CD4-positive, CD25-positive, alpha-beta regulatory T cell (primary cell): ENCODE measurements at places on chromosomes 7 and 10.

DNA sequence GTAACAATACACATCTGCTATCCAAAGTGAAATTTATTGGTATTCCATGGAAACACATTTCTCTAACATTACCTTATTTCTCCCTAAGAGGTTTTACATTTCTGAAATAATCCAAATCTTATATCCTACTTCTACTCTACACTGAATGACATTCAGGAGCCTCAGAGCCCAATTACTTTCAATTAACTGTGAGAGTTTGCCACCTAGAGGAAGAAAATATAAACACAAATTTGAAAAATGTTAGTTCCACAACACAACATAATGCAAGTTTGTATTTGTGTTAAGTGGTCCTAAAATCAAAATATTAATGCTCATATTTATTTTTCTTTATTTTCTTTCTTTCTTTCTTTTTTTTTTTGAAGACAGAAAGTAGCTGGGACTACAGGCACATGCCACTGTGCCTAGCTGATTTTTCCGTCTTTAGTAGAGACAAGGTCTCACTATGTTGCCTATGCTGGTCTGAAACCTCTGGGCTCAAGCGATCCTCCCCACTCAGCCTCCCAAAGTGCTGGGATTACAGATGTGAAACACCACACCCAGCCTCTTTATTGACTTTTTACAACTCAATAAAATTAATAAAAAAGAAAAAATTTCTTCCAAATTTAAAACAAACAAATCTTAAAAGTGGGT is 46.0 kb downstream of the ATAD1 start:
- H3K4me3 ChIP-seq, result no peak overlapping the region
- no peaks in the 10 kb centered on the region for H3K4me1 ChIP-seq
- H3K36me3 ChIP-seq, result peaks cover 52% of the 10 kb centered on the region
- no peak overlapping the region for H3K27ac ChIP-seq
- H3K27me3 ChIP-seq, result no peaks in the 10 kb centered on the region

- no peak overlapping the region for H3K27ac ChIP-seq
- H3K27me3 ChIP-seq, result peaks cover 7% of the 10 kb centered on the region
- no peaks in the 10 kb centered on the region for H3K4me1 ChIP-seq
- H3K4me3 ChIP-seq, result no peak overlapping the region
Measured at GRCh38 chr7:87113077-87113476, 39.2 kb upstream of the DMTF1 start.

- H3K27ac ChIP-seq, result no peak overlapping the region
- H3K36me3 ChIP-seq, result no peaks in the 10 kb centered on the region
- no peaks in the 10 kb centered on the region for H3K27me3 ChIP-seq
Measured at GRCh38 chr10:381805-382204, 246.6 kb downstream of the ZMYND11 start.

DNA sequence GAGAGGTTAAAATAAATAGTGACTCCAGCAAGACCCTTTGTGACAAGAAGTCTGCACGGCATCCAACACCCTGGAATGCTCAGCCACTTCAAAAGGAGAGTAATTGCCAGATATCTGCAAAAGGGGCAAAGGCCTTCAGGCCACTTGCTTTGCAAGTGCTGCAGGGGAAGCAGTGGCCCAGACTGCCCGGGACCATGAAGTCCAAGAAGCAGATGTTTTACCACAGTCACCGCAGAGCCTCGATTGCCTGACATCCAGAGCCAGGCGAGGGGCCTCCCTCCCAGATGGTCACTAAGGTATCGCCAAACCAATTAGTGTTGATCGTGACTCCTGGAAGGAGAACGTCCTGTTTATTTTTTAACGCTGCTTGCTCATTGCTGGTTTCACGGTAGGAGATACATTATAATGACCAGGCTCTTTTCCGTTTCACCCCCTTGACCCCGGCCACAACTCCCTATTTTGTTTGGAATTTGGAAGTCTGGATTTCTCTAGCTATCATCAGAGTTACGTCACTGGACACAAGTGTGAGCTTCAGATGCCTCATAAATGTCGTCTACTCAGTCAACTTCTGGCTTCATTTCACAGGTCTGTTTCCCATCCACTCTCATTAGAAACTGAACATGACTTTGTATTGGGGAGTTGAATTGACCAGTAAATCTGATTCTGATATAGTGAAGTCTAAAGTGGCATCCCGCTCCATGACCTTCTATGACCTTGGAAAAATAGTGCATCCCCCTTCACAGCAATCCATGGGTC is 276.2 kb downstream of the WDR11 start:
- no peak for DNase-seq
- H3K27me3 ChIP-seq, result no peaks in the 10 kb centered on the region
- no peaks in the 10 kb centered on the region for H3K36me3 ChIP-seq
- H3K4me3 ChIP-seq, result no peak overlapping the region
- no peak overlapping the region for H3K27ac ChIP-seq

DNA sequence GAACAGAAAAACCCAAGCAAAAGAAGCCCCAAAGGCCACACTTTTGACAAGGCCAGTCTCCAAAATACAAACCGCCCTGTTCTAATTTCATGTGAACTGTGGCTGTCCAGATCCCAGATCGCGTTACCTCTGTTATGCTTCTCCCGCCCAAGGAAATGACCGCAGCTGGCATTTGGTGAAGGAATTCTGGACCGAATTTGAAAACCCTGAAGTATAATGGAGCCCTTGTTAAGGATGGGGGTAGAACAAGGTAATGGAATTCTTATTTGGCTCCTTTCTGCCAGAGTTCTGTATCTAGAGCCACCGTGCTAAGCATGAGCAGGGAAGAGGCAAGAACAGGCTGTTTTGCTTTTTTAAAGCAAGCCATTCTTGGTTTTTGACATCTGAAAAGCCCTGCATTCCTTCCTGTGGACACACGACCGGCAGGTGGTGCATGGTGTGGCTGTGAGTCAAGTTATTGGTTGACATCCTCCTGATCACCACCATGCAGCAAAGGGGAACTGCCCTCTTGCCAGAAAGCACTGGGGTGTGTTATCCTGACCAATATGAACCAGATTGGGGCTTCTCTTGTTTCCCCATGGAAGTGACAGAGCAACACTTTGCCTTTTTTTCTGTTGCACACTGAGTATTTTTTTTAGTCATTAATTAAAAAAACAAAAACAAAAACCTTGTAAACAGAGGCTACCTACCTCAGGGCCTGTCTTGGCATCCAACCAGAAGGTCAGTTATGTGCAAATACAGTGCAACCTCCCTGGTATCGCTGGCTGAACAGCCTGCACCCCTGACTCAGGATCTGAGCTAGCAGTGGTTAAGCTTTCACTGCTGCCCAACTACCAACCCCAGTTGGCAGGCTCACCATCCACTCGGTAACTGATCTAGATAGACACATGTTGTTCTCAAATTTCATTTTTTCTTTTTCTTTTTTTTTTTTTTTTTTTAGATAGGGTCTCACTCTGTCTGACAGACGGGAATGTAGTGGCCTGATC is 14.2 kb downstream of the UCMA start:
- H3K36me3 ChIP-seq, result no peaks in the 10 kb centered on the region
- H3K4me1 ChIP-seq, result no peaks in the 10 kb centered on the region
- no peaks in the 10 kb centered on the region for H3K27me3 ChIP-seq
- peak; percentile 32 for DNase-seq

GRCh38 chr7:132255115-132255797 is 321.0 kb downstream of the PLXNA4 start:
- no peaks in the 10 kb centered on the region for H3K36me3 ChIP-seq
- no peak overlapping the region for H3K4me3 ChIP-seq
- no peak overlapping the region for H3K27ac ChIP-seq
- no peak for DNase-seq

DNA sequence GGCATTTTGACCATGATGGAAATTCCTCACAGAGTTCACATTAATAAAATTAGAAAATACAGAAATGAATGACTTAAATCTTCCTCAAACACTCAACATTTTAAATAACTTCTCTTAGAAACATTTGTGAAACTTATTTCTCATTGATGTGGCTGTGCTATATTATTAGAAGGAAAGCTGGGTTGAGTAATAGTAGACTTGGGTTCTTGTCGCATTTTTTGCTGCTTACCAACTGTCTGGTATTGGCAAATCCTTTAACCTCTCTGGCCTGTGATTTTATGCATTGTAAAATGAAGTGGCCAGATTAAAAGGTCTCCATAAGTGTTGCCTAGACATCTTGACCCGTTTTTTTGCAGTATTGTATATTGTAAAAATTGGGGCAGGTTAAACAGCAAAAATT is 66.5 kb downstream of the VPS50 start:
- DNase-seq, result no peak
- H3K27me3 ChIP-seq, result no peaks in the 10 kb centered on the region
- no peak overlapping the region for H3K27ac ChIP-seq

GRCh38 chr7:129013048-129013724 is 41.7 kb downstream of the TNPO3 start:
- DNase-seq, result no peak
- H3K4me1 ChIP-seq, result peaks cover 21% of the 10 kb centered on the region

GRCh38 chr7:143002898-143003297 is 24.0 kb downstream of the OR9A2 start:
- H3K4me1 ChIP-seq, result peaks cover 5% of the 10 kb centered on the region
- DNase-seq, result no peak
- H3K27ac ChIP-seq, result no peak overlapping the region
- no peaks in the 10 kb centered on the region for H3K36me3 ChIP-seq
- H3K4me3 ChIP-seq, result peak overlapping the region; percentile 65

DNA sequence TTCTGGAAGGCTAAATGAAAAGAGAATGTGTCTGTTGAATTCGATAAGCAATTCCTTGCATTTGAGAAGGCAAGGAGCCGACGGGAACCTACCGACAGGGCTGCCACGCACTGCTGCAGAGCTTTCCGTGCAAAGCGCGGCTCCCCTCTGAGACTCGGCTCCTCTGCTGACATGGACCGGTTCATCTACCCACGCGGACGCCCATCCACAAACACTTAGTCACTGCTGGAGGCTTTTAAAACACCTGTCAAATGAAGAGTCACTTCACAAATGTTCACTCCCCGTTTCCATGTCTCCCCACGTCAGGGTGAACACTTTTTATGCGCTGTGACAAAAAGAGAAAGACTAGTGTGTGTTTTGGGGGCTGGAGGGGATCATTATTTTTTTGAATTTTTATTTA is 32.0 kb downstream of the AMZ1 start:
- H3K36me3 ChIP-seq, result no peaks in the 10 kb centered on the region
- no peak overlapping the region for H3K27ac ChIP-seq
- H3K27me3 ChIP-seq, result no peaks in the 10 kb centered on the region
- H3K4me3 ChIP-seq, result no peak overlapping the region
- H3K4me1 ChIP-seq, result peaks cover 55% of the 10 kb centered on the region

DNA sequence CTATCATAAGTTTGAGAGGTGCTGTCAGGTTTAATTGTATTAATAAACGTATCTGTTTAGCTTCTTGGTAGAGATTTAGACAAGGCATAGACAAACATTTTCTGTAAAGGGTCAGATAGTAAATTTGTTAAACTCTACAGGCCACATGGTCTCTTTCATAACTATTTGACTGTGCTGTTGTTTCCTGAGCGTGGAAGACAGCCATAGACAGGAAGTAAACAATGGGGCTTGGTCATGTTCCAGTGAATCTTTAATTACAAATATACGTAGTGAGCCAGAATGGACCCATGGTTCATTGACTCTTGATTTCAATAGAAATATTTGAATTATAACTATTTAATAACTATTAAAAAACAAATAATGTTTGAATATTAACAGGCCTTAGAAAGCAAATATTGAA is 451.1 kb downstream of the SH2D4B start:
- no peaks in the 10 kb centered on the region for H3K27me3 ChIP-seq
- DNase-seq, result no peak
- H3K27ac ChIP-seq, result no peak overlapping the region
- no peaks in the 10 kb centered on the region for H3K36me3 ChIP-seq
- H3K4me3 ChIP-seq, result no peak overlapping the region
- H3K4me1 ChIP-seq, result no peaks in the 10 kb centered on the region

GRCh38 chr10:29839826-29840515 is 205.2 kb upstream of the SVIL start:
- no peak overlapping the region for H3K4me3 ChIP-seq
- DNase-seq, result no peak
- H3K27ac ChIP-seq, result no peak overlapping the region
- no peaks in the 10 kb centered on the region for H3K27me3 ChIP-seq
- no peaks in the 10 kb centered on the region for H3K36me3 ChIP-seq
